Glutamatergic neuron (in vitro differentiated cells): ENCODE measurements at places on chromosomes 2 and 18. TPM values are rescaled to one million over a fixed set of nuclear protein-coding genes. Genes with fewer than 3 reads are reported as not detected.

- no peaks in the 10 kb centered on the region for H3K36me3 ChIP-seq
- H3K4me3 ChIP-seq = no peak overlapping the region
- DNase-seq = no peak
- no peaks in the 10 kb centered on the region for H3K4me1 ChIP-seq
Measured at GRCh38 chr2:7411691-7412090, 494.5 kb downstream of the RNF144A start.

DNA sequence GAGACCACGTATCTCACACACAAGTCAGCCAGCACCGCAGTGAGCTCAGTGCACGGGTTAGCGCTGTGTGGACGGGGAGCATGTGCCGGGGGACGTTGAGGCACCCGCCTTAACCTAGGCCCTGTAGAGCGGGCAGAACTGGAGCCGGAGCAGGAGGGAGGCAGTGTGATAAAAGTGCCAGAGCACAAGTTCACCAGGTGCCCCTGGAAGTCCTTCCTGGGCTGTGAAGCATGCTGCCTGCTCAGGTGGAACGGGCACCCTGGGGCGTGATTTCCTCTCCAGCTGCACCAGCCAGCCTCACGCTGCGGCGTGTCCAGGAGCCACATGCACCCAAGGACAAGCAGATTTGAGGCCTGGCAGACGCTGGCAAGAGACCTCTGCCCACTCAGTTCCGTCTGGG lies 50.3 kb downstream of the ITGB1BP1 start:
- H3K36me3 ChIP-seq = no peaks in the 10 kb centered on the region
- no peaks in the 10 kb centered on the region for H3K27me3 ChIP-seq
- H3K27ac ChIP-seq = no peak overlapping the region
- no peak for DNase-seq

DNA sequence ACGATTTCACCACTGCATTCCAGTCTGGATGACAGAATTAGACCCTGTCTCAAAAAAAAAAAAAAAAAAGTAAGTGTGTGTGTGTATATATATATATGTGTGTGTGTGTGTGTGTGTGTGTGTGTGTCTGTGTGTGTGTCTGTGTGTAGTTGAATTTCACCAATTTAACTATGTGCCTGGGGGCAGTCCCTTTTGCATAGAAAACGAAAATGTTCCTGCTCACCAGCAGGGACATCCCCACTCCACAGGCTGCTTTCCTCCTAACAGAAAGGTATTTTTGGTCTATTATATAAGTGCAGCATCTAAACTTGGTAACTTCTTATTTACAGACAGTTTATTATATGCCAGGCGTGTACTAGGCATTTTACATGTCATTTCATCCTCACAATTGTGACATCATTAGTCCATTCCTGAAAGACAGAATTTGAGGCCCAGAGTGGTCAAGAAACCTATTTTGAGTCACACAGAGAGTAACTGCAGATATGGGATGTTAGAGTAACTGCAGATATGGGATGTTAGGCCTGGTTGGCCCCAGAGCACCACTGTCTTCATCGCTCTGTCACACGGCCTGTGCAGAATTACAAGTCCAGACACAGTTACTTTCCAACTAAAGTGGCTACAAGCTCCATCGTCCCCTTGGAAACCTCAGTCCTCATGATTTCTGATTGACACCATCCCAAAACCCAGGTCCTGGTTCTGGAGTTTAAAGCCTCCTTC lies 9.3 kb upstream of the TTL start:
- H3K36me3 ChIP-seq = no peaks in the 10 kb centered on the region
- H3K27me3 ChIP-seq = no peaks in the 10 kb centered on the region
- no peak overlapping the region for H3K4me3 ChIP-seq
- no peaks in the 10 kb centered on the region for H3K4me1 ChIP-seq
- DNase-seq = no peak
- no peak overlapping the region for H3K27ac ChIP-seq

DNA sequence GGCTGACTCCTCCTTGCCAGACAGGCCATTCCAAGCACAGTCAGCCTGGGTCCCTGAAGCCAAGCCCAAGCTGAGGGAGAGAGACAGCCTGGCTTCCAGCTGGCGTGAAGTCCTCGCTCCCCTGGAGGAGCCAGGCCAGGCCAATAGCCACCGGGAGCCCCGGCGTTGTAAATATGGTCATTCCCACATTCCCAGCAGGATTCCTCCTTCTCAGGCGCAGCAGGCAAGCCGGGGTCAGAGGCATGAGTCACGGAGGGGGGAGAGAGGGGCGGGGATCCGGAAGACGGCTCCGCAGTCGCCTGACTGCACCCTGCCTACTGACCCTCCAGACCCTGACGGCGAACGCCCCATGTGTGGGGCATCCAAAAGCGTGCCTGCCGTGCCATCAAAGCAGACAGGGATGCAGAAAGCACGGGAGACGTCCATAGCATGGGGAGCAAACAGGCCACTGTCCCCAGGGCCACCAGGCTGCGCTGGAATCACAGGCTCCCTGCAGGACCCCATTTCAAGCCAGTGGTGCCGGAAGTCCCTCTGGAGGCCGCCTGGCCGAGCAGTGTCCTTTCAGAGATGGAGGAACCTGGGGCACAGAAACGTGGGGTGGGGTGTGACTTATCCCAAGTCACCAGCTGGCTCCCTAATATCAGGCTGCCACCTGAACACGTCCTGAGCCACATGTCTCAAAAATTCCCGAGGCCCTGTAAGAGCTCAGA lies 48.2 kb downstream of the TWIST2 start:
- no peaks in the 10 kb centered on the region for H3K27me3 ChIP-seq
- no peak for DNase-seq
- H3K4me3 ChIP-seq = no peak overlapping the region
- peaks cover under 1% of the 10 kb centered on the region for H3K36me3 ChIP-seq
- no peak overlapping the region for H3K27ac ChIP-seq

- no peak for DNase-seq
- H3K27ac ChIP-seq = peak overlapping the region; percentile 100
- peaks cover 44% of the 10 kb centered on the region for H3K4me1 ChIP-seq
- H3K36me3 ChIP-seq = peaks cover 9% of the 10 kb centered on the region
- H3K27me3 ChIP-seq = peaks cover 7% of the 10 kb centered on the region
- no peak overlapping the region for H3K4me3 ChIP-seq
Measured at GRCh38 chr18:10951631-10952544, 197.5 kb downstream of the PIEZO2 start.

The SLC4A3 gene
- total RNA-seq = 24.4 TPM

- no peak overlapping the region for H3K27ac ChIP-seq
- no peaks in the 10 kb centered on the region for H3K27me3 ChIP-seq
- H3K4me1 ChIP-seq = no peaks in the 10 kb centered on the region
- no peak overlapping the region for H3K4me3 ChIP-seq
Measured at GRCh38 chr18:51998066-51998465, 341.9 kb upstream of the DCC start.

DNA sequence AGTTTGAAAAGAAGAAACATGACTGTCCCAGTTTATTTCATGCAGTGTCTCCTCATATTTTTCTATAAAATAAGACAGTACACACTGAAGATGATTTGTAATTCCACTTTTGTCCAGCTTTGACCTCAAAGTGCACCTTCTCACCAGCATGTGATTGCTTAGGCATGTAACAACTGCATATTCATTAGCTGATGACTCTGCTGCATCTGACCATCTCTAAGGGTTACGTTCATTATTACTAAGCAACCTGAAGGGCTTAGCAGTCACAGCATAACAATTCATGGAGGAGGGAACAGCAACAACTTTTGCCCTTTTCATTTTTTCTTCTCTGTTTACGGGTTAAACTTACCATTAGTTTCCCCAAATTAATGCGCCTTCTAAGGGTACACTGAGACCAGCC lies 330.6 kb upstream of the PIK3C3 start:
- H3K4me3 ChIP-seq = no peak overlapping the region
- no peaks in the 10 kb centered on the region for H3K36me3 ChIP-seq
- H3K4me1 ChIP-seq = peaks cover 3% of the 10 kb centered on the region
- no peaks in the 10 kb centered on the region for H3K27me3 ChIP-seq

The ERFE gene
- total RNA-seq = 12.2 TPM
